ENCODE measurements at places on chromosomes 12 and 14. TPM values are rescaled to one million over a fixed set of nuclear protein-coding genes. Genes with fewer than 3 reads are reported as not detected.

GRCh38 chr14:71117839-71118743, 210.8 kb downstream of the PCNX1 start:
- no peak for DNase-seq

GRCh38 chr12:122862872-122863701, 27.8 kb downstream of the HIP1R start:
- no peak for DNase-seq

GRCh38 chr12:91180582-91181395, 1.8 kb downstream of the DCN start:
- no peak for DNase-seq

DNA sequence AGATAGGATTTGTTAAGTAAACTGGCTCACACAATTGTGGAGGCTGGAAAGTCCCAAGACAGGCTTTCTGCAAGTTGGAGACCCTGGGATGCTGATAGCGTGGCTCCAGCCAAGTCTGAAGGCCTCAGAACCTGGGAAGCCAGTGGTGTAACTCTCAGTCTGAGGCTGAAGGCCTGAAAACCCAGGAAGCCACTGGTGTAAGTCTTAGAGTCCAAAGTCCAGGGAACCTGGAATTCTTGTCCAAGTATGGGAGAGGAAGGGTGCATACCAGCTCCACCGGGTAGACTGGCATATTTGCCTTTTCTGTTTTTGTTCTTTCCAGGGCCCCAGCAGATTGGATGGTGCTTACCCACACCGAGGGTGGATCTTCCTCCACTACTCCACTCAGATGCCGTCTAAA, 18.1 kb downstream of the GMFB start:
- no peak for DNase-seq

DNA sequence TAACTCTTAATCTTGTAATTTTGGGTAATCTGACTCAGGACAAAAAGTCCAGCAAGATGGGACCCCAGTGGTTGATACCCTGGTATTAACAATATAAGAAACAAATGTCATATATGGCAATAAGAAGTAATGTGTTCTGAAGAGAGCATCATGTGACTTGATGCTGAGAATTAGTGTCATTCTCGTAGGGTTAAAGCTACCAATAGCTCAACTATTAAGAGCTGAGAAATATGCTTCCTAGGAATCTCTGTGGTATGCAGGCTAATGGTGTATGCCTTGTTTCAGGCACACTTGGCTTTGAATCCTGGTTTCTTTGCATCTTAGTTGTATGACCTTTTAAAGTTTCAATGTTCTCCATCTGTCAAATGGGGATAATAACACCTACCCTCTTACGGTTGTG, 9.1 kb downstream of the MYRFL start:
- no peak for DNase-seq

DNA sequence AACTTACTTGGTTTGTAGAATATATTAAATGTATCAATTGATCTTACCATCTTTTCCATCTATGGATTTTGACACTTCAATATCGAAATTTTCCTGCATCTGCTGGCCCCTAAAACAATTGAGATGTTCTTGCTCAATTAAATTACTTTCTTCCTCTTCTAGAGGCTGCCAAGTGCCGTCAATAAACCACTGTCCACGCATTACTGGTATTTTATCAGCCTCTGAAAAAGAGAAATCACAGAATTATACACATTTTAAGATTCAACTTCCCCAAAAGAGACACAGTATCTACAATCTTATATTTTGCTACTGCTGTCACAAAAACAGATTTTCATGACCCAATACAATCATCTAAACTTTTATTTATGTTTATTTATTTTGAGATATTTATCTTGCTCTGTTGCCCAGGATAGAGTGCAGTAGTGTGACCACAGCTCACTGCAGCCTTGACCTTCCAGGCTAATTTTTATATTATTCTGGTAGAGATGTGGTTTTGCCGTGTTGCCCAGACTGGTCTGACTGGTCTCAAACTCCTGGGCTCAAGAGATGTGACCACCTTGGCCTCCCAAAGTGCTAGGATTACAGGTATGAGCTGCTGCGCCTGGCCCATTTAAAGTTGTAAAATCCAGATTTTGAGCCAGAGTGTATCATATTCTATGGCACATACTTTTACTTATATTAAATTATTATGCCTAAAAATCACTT, 49.3 kb downstream of the DDHD1 start:
- no peak for DNase-seq

- no peak for DNase-seq
Observed at GRCh38 chr14:49691031-49691430, 1.9 kb upstream of the KLHDC1 start.

GRCh38 chr12:13404631-13405473, 208.3 kb downstream of the EMP1 start:
- no peak for DNase-seq

DNA sequence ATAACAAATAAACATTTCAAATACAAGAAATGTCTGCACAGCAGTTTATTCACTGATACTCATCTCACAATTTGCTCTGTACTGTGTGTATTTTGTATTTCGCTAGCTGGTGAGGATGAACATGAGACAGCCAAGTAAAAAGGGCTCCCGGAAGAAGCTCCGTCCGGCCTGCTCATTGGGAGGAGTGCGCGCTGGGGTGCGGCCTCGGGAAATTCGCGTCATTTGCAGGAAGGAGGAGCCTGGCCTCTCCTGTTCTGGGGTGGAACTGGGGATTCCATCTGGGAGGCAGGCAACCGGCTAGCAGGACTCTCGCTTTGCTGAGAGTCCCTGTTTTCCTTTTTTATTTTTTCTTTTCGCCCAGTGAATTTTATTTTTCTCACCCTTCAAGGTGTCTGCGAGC, 368.4 kb upstream of the TMEM132C start:
- DNase-seq, result no peak

GRCh38 chr14:104794099-104794498, 1.4 kb downstream of the AKT1 start:
- no peak for DNase-seq

DNA sequence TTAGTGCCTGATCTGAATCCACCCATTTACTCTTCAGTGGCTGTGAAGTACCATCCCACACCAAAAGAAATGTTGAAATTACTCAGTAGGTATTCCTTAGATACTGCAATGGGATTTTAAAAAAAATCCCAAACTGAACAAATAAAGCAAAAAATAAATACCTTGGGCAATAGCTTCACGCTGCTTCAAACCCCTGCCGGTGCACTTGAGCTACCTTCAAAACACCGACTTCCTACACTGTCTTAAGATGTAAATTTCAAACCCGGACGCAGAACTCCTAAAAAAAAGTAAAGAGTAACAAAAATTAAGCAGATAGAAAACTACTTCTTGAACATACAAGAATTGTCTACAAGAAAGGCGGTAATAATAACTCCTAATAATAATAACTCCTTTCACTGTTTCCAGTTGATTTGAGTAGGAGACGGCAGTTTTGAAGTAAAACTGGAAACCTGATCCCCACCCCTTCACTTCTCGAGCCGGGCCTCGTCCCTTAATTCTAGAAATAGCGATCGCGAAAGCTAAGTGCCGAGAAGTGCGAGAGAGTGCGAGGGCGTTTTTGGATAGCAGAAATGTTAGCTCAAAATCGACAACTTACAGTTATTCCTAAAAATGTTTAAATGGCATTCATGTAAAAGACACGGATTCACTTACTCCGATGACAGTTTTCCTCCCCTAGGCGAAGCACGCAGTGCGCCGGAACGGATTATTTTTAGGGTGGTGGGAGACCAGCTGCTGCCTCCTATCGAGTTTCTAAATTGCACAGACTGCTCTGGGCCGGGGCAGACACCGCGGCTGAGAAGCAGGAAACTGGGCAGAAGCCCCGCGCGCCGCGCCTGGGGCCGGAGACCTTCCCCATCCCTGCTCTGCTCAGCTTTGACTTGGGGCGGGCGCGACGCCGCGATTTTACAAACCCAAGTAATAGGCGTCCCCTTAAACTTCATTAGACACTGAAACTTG, at the start of gene ABCC9:
Gene ABCC9 (minus strand): TSS at position 878 of the 957 bp plus-strand sequence. CDS start 4,752 bp downstream, outside the sequence.
- no peak for DNase-seq

GRCh38 chr12:1811281-1811947, 9.0 kb upstream of the LRTM2 start:
- no peak for DNase-seq

AQP6 gene
- not detected for total RNA-seq

CTSG gene
- 0.43 TPM for total RNA-seq

DCAF11 gene
- total RNA-seq, result 77.5 TPM

HNRNPA1 gene
- total RNA-seq, result 1,525 TPM

All from natural killer cell (primary cell).